ENCODE measurements at places on chromosomes 1 and 21.
A peak's percentile ranks its signal among the peaks of the same experiment; 100 is the strongest.

GRCh38 chr1:15948595-15949452 lies 27.1 kb downstream of the ZBTB17 start:
- ATAC-seq = peak; percentile 27

DNA sequence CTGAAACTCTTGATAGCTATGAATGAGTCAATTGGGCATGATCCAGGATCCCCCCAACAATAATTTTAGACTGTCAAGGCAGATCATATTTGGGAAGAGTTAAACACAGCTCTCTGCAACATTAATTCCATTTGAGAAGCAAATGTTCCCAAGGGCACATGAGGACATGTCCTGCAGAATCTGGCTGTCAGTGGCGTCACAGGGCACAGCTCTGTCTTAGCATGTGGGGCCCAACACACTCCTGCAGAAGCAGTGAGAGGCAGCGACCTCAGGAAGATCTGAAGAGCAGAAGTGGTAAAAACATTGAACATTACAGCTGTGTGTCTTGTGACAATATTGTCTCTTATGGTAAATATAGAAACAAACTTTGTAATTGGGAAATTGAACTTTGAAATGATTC lies 197.1 kb upstream of the PBX1 start:
- ATAC-seq = no peak

DNA sequence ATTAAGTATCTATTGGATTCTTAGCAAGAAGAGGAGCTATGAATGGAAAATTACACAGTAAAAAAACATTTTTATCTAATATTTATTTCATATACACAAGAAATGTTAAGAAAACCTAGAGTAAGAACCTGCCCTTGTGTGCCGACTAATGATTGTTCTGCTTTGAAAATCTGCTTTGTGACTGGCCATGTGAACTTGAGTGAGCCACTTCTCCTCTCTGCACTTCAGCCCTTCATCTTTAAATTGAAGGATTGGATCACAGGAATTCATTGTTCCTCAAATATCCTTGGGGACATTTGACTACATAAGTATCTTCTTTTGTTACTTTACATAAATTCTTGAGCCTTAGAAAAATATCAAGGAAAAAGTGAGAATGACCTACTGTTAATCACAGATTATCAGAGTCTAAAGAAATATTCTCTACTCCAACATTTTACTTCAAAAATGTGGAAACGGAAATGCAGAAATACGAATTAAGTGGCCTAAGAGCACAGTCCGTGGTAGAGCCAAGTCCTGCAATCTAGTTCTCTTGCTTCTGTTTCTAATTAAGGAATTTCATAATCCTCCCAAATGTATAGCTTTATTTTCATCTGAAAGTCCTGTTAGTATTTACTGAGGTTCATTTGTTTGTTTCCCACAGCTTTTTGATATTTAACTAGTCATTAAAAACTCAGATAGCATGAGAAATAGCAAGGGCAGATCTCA lies 46.3 kb upstream of the SAMSN1 start:
- ATAC-seq = no peak

DNA sequence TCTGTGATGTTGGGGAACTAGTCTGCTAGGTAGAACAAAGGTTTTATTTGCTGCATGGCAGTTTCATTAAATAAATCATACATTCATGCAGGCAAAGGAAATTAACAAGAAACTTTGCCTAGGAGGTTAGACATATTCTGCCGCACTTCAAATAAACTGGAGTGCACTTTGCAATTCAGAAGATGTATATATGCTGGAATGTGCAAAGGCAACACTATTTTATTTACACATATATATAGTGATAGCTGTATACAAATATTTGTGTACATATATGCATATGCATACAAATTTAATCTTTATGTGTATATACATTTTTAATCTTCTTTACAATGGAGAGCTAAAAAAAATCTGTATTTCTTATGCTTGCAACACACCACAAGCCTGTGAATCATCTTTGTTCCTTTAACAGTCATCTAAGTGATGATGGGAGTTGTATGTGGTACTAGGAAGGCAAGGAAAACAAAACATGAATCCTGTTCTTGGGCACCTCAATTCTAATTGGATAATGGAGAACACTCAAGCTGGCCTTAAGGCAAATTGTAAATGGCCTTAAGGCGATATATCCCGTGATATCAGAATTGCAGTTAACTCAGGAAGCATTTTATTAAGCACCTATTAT lies 605.8 kb upstream of the CAMK1G start:
- ATAC-seq = peak; percentile 52

DNA sequence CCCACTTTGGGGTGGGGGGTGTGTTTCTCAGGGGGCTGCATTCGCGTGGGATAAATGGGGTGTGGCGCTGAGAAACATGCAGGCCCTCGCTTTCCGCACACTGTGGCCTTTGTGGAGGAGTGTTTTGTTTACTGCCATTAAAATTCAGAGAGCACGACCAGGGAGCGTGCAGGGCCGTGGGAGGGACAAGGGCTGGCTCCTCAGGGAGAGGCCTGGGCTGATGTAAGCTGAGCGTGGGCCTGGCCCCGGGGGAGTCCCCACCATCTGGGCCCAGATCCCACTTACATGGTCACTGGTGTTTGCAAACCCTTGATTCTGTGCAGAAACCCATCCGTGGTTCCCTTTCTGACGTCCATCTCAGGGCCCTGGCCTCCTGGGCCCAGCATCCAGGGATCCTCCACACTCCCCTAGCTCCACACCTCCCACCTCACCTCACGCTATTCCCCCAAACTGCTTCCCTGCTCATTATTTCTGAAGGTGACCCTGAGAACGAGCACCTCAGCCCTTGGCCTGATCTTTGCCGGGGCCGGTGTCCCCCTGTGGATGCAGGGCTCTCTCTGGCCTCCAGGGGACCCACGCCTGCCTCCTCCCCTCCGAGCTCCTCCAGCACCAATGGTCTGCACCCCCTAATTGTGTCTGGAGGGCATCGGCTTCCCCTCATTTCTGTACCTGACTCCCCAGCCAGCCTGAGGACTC lies 92.5 kb upstream of the SIM2 start:
- no peak for ATAC-seq

GRCh38 chr21:30592140-30592539 lies at the start of gene KRTAP6-3:
KRTAP6-3 (plus strand) TSS chr21:30592440; CDS start chr21:30592446, 6 bp downstream.
- no peak for ATAC-seq
